ENCODE measurements at places on chromosomes 6 and 20.

DNA sequence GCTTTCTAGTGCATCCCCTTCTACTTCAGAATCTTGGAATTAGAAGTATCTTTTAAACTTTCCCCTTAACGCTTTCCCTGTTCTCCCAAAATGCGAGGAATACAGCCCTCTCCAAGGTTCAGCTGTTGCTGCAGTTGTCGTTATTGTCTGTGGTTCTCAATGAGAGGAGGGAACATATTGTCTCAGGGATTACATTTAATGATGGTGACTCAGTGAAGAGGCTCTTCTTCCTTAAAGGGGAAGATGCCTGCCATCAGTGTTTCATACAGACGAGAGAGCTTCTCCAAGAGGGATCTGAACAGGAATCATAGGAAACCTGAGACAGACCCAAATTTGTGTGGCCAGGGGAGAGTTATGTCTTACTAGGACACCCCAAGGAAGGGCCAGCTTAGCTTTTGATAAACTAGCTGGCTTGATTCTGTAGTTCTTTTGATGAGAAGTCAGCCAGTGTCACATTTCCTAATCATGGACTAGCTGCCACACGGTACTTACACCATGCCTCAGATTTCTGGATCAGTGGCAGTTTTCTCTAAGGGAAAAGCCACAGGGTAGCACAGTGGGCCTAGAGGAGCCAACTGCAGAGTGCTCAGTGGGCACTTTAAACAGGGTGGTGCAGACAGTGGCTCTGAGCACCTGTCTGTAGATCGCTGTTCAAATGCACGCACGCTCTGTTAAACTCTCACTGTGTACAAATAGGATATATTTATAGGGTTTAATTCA lies 59.7 kb upstream of the TMEM181 start:
- DNase-seq, result no peak

- peak; percentile 30 for DNase-seq
These were observed 54.3 kb downstream of the MYLIP start for GRCh38 chr6:16183187-16183664.

DNA sequence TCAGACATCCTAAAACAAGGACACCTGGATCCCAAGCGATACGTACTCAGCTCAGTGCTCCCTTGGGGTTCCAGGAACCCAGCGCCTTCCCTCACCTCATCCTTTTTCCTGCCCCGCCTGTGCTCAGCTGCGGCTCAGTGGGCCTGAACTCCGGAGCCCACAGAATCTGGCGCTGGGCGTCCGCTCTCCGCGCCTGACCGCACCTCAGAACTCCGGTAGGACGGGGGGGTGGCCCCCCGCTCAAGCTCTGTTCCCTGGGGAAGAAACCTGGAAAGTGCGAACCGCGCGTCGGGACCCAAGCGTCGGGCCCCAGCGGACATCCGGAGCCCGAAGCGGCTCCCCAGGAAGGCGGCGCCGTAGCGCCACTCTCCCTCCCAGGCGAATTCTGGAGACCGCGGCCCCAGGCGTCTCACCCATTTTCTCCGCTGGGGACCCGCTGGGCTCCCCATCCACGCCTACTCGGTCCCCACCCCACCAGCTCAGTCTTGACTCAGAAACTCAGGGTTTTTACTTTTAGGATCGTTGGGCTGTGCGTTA lies 336 bp upstream of the LY6G5C start:
- DNase-seq, result no peak

GRCh38 chr6:52546192-52546591 lies 30.7 kb downstream of the TRAM2 start:
- DNase-seq, result no peak

- DNase-seq, result peak; percentile 25
These were observed 361.6 kb upstream of the RUNX2 start for GRCh38 chr6:44966449-44967092.

- no peak for DNase-seq
These were observed 1.5 kb downstream of the TAF4 start for GRCh38 chr20:62063981-62064769.

DNA sequence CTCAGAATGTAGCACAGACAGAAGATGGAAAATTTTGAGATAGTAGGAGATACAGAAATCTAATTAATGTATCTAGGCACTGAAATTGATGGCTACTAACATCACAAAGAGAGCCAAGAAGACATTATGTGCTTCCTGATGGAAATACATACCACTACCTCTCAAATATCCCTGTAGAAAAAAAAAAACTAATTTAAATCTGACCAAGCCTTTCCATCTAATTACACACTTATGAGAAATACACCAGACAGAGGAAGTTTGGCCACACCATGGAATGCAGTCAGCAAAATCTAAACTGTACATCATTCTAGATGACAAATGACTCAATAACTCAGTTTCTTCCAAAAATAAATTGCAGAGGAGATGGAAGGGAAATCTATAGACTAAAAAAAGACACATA lies 18.9 kb downstream of the VPS52 start:
- no peak for DNase-seq

GRCh38 chr6:56541030-56541600 lies 101.6 kb downstream of the DST start:
- no peak for DNase-seq

- peak; percentile 49 for DNase-seq
These were observed 121.9 kb upstream of the ZFP64 start for GRCh38 chr20:52313341-52313963.

- no peak for DNase-seq
These were observed 125.2 kb downstream of the TBC1D7 start for GRCh38 chr6:13203145-13203544.

GRCh38 chr6:2750832-2751231 lies at the start of gene MYLK4:
TSS of gene MYLK4 (minus strand) at chr6:2750922. CDS start at chr6:2749294, 1,628 bp downstream.
- DNase-seq, result no peak

DNA sequence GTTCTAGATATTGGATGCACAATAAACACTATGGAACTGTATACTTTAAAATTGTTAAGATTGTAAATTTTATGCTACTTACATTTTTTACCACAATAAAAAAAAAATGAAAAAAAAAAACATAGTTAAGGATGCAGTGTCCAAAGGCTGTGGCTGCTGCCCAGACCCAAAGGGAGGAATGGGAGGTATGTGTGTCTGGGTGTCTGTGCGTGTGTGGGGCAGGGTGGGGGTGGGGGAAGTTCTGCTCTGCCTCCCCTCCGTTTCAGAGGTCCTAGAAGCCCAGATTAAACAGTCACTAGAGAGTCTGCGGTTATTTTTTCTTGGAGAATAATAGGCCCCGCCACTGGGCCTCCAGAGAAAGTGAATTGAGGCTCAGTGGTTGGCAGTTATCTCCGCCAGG lies 136.4 kb upstream of the ARMC2 start:
- no peak for DNase-seq

- DNase-seq, result no peak
These were observed 252.3 kb downstream of the NKAIN2 start for GRCh38 chr6:124055963-124056362.

DNA sequence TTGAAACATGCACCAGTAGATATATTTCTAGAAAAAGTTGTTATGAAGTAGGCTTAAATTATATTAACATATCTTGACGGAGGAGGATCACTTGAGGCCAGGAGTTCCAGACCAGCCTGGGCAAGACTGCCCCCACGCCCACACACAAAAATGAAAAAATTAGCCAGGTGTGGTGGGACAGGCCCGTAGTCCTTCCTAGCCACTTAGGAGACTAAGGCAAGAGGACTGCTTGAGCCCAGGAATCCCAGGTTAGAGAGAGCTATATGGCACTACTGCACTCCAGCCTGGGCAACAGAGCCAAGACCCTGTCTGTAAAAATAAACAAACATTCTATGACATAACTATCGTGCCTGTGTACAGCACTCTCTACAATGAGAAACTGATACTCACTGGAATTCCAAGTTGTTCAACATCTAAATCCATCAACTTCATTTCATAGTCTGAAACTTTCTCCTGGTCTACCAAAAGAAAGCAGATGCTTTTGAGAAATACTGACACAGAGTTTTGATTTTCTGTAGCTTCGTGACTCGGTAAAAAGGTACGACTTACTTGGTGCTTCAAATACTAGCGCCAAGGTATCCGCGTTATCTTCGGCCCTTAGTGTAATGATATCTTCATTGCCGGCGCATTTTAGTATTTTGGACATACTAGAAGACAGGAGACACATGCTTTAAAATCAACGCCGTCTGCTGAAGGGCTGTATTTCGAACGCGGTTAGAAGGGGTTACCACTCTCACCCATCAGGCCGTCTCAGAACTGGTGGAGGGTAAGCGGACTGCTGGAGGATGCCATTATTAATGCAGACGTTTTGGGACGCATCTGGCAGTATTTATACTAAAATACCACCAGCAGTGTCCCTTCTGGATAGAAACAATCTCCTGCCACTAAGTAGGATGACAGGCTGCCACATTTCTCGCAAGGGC lies 1.3 kb downstream of the PCNA start:
- DNase-seq, result no peak

GRCh38 chr20:56995635-56996075 lies 270.8 kb downstream of the BMP7 start:
- DNase-seq, result peak; percentile 12

DNA sequence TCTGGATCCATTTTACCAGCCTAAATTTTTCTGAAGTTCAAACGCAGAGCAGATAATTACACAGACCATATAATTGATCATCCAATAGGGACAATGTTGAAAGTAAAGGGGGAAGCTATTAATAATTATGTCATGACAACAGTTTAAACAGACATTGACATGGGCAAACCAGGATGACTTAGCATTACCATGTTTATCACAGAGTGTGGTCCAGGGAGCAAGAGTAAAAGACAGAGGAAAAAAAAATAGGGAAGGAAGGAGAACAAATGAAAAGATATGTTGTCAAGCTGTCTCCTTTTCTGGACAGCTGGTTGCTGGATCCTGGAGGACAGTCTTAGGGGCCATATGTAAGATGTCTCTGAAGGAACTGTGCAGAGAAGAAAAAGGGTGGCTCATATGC lies 69.4 kb upstream of the FBXL4 start:
- no peak for DNase-seq

- no peak for DNase-seq
These were observed 65.9 kb upstream of the SMLR1 start for GRCh38 chr6:130761286-130761685.

GRCh38 chr6:36068012-36068392 lies 40.4 kb downstream of the MAPK14 start:
- no peak for DNase-seq

DNA sequence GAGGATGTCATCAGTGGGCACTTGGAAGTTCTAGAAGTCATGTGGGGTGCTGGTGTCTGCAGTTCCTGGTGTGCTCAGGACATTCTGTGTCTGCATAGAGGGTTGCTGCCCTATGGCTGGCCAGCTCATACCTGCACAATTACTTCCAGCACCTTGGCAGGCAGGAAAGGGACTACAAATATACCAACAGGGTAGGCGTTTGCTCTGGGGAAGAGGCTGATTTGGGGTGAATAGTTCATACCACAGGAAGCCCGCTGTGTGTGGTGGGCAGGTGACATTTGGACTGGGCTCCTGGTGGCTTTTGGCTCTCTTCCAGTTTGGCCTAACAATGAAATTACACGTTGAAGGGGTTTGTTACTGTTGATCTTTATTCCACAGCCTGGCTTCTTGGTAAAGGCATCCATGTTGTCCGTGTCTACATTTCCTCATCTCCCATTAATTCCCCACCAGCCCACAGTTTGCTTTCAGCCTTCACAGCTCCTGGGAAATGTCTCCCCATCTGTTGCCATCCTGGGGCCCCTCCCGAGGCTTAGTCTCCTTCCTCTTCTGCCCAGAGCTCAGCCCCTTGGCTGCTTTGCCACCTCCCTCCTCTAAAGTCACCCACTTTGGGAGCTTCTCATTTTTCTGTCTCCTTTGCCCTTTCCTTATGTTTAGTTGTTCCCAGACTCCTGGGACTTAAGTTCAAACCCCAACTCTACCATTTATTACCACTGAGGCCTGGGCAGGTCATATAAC lies 88.1 kb downstream of the RSPH3 start:
- DNase-seq, result no peak

DNA sequence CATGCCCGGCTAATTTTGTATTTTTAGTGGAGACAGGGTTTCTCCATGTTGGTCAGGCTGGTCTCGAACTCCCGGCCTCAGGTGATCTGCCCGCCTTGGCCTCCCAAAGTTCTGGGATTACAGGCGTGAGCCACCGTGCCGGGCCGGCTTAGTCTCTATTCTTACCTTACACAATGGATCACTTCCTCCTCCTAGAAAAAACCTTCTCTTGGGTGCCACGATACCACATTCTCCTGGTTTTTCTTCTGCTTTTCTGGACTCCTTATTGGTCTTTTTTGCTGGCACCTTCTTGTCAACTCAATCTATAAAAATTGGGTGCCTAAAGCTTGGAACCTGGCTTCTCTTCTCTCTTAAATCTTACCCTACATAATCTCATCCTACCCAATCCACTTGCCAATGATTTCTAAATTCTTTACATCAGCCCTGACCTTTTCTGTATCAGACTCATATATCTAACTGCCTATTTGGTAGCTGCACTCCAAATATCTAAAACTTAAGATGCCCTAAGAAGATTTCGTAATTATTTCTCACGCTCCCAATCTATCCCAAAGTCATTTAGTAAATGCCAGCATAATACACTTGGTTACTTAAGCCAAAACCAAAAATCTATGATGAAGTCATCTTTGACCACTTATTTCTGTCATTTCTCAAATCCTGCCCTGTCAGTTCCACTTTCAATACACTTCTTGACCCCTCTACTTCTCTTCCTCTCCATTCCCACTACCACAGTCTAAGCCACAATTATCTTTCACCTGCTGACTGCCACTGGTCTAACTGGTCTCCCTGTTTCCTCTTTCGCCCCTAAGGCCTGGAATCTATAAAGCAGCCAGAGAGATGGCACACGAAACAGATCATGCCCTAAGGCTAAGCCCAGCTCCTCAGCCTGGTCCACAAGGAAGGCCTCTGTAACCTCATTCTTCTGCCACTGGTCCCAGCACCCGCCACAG lies 43.2 kb downstream of the ELMO2 start:
- DNase-seq, result no peak

DNA sequence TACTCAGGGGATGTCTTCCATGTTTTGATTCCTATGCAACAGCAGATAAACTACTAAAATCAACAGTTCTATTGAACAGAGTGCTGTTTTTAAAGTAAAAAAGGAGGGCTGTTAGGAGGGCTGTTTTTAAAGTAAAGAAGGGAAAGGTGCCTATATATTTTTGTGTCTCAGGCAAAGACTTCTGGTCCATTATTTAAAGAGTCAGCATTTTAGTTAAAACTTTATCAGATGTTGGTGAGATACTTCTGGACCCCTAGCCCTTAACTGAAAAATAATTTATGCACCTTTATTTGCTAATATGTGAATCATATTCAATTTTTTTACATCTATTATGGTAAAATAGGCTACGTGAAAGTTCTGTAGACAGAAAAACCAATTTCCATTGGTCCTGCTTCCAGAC lies 144.8 kb downstream of the MOXD1 start:
- no peak for DNase-seq

- DNase-seq, result no peak
These were observed 95.5 kb downstream of the KCNB1 start for GRCh38 chr20:49386848-49387580.

- peak; percentile 63 for DNase-seq
These were observed 3.0 kb downstream of the TCEA2 start for GRCh38 chr20:64065974-64066343.

DNA sequence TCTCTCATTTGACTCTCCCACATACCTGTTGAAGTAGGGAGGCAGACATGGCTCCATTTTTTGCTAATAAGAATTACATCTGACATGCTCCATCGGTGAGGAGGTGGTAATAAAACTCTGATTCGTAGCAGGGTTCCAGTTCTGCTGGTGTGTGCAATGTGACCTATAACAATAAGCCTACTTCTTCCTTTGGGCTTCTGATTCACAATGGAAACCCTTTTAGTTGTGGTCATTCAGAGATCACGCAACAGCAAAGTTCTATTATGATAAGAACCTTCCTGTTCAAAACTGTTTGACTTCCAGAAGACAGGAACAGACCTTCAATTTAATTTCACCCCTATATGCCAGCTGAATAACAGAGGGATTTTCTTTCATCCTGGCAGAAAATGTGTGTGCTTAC lies 31.4 kb upstream of the GSTA4 start:
- no peak for DNase-seq

Measured in NCI-H460 (cell line).